GM12878 (cell line): ENCODE measurements at places on chromosomes 16 and 17. TPM values are rescaled to one million over a fixed set of nuclear protein-coding genes. Genes with fewer than 3 reads are reported as not detected.

NAGPA gene
- 8.4 and 9.3 TPM in 2 replicates for polyA plus RNA-seq

GRCh38 chr17:17114592-17115225, 72.5 kb downstream of the MPRIP start:
- H3K27ac ChIP-seq, result no peak overlapping the region
- no peaks in the 10 kb centered on the region for H3K27me3 ChIP-seq
- no peak overlapping the region for H3K4me3 ChIP-seq
- peaks cover 26% of the 10 kb centered on the region for H3K4me1 ChIP-seq
- H3K36me3 ChIP-seq, result no peaks in the 10 kb centered on the region
- DNase-seq, result no peak

NPIPA5 gene
- 1.5 and 1.8 TPM in 2 replicates for polyA plus RNA-seq

NPTX1 gene
- polyA plus RNA-seq, result not detected in 2 replicates

- H3K27ac ChIP-seq, result no peak overlapping the region
- H3K36me3 ChIP-seq, result no peaks in the 10 kb centered on the region
- DNase-seq, result no peak
- no peaks in the 10 kb centered on the region for H3K27me3 ChIP-seq
These were observed 58.1 kb downstream of the MPHOSPH6 start for GRCh38 chr16:82111944-82112343.

DNA sequence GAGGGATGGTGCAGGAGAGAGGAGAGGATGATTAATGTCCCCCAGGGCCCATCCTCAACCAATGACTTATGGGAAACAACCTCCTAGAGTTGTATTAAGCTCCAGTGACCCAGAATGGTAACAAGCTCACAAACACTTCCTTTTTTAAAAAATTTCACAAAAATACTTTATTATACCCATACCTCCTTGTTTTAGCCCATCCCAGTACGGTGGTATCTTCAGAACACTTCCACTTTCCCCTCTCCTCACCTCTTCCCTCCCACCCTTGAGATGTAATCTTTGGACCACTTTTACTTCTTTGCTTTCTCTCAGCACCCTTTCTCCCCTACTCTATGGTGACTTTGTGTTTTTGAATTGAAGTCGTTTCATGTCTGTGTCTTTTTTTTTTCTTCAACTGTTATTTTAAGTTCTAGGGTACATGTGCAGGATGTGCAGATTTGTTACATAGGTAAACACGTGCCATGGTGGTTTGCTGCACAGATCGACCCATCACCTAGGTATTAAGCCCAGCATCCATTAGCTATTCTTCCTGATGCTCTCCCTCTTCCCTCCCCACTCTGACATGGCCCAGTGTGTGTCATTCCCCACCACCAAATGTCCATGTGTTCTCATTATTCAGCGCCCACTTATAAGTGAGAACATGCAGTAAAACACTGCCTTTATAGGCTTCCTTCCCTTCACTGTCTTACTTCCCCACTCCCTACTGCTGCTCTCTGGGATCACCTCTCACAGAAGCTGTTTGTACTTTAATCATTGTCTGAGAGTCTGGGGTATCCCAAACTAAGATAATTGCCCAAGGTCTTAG, 124.5 kb downstream of the PRKCB start:
- peaks cover 18% of the 10 kb centered on the region for H3K4me1 ChIP-seq
- H3K27ac ChIP-seq, result no peak overlapping the region
- H3K4me3 ChIP-seq, result no peak overlapping the region
- no peak for DNase-seq
- peaks cover 5% of the 10 kb centered on the region for H3K36me3 ChIP-seq

GRCh38 chr17:64358261-64358788, 32.3 kb downstream of the PECAM1 start:
- no peak overlapping the region for H3K27ac ChIP-seq
- H3K4me3 ChIP-seq, result no peak overlapping the region
- H3K27me3 ChIP-seq, result no peaks in the 10 kb centered on the region
- no peaks in the 10 kb centered on the region for H3K4me1 ChIP-seq
- H3K36me3 ChIP-seq, result no peaks in the 10 kb centered on the region
- DNase-seq, result no peak

- H3K4me1 ChIP-seq, result no peaks in the 10 kb centered on the region
- H3K27ac ChIP-seq, result no peak overlapping the region
- DNase-seq, result no peak
These were observed 2.3 kb upstream of the KRT15 start for GRCh38 chr17:41520821-41521521.

DNA sequence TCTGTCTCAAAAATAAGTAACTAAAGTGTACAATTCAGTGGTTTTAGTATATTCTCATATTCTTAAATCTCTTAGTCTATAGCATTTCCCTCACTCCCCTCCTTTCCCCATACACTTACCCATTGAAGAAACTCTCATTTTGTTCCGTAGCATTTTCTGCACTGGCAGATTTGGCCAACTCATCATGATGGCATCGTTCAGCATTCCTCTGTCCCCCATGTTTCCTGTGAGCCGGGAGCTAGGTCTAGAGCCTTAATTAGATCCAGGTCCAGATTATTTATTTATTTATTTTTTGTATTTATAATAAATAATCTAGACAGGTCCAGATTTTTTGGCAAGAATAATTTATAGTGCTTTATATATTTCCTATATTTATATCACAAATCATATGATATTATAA, 31.0 kb downstream of the HEATR3 start:
- peaks cover 3% of the 10 kb centered on the region; the same call in 1 of the 2 replicates for H3K4me1 ChIP-seq
- DNase-seq, result no peak
- H3K27ac ChIP-seq, result no peak overlapping the region
- H3K36me3 ChIP-seq, result no peaks in the 10 kb centered on the region; the same call in 1 of the 2 replicates

DOC2A gene
- not detected in 2 replicates for polyA plus RNA-seq

SYNGR3 gene
- 3.5 and 4.4 TPM in 2 replicates for polyA plus RNA-seq

GRCh38 chr17:16988749-16989229, 16.9 kb upstream of the TNFRSF13B start:
- H3K4me1 ChIP-seq, result peaks cover 63% of the 10 kb centered on the region
- peak overlapping the region; percentile 62 for H3K4me3 ChIP-seq
- H3K27me3 ChIP-seq, result no peaks in the 10 kb centered on the region
- peak overlapping the region; percentile 96 for H3K27ac ChIP-seq
- peak; percentile 82 for DNase-seq

DNA sequence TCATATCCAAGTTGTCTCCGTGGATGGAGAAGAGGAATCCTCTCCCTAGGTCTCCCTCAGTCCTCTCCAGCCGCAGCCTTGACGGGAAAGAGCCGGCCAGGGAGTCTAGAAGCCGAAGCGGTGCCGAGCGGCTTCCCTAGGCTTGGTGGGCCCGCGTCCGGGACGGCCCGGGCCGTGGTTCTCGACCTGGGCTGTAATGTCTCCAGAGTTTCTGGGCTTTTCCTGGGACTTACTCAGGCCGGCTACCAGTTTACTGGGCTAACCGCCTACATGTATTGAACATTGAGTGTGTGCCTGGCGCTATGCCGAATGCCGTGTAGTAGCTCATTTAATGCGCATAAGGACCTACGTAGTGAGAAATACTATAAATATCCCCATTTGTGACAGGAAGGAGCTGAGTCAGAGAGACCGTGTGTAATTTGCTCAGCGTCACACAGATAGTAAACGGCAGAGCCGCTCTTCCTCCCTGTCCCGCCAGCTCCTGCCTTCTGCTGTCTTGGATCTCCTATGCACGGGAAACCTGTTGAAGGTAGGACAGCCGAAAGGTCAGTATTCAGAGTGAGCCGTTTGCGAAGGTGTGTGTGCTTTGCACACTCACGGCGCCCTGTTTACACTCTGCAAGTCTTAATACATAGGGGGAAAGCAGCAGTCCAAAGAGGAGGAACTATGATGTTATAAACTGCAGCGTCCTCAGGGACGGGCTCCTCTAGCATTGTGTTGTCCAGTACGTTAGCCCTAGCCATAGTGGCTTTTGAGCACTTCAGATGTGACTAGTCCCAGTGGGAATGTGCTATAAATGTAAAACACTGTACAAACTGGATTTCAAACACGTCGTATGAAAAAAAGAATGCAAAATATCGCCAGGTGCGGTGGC, 723 bp upstream of the SPAG5 start:
- peak overlapping the region; percentile 94 for H3K27ac ChIP-seq
- H3K27me3 ChIP-seq, result no peaks in the 10 kb centered on the region
- peaks cover 5% of the 10 kb centered on the region for H3K4me1 ChIP-seq
- no peaks in the 10 kb centered on the region for H3K36me3 ChIP-seq

DNA sequence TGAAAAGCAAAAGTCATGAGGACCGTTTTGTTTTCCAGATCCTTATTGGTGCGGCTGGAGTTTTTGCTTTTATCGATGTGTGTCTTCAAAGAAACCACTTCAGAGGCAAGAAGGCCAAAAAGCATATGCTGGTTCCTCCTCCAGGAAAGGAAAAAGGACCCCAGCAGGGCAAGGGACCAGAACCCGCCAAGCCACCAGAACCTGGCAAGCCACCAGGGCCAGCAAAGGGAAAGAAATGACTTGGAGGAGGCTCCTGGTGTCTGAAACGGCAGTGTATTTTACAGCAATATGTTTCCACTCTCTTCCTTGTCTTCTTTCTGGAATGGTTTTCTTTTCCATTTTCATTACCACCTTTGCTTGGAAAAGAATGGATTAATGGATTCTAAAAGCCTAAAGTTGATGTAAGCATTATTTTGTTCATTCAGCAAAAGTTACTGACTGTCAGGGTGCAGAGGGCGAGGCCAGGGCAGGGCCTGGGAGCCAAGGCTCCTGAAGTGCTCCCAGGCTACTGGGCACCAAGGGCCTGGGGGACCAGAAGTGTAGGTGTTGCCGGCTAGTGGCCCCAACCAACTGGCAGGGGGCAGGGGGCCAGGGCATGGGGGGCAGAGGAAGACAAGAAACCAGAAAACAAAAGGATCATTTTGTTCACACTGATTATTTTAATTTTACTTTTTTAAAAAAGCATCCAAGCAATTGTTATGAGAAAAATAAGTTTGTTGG, 8.8 kb downstream of the CMTM2 start:
- H3K4me1 ChIP-seq, result no peaks in the 10 kb centered on the region; the same call in 1 of the 2 replicates
- H3K27me3 ChIP-seq, result peaks cover 4% of the 10 kb centered on the region; the same call in 1 of the 2 replicates
- no peak for DNase-seq
- no peaks in the 10 kb centered on the region for H3K36me3 ChIP-seq

CDRT15L2 gene
- polyA plus RNA-seq, result not detected in 2 replicates

CCDC154 gene
- polyA plus RNA-seq, result 0.25 TPM in 1 of 2 replicates, not detected in the other

GRCh38 chr17:79797492-79798298, 818 bp upstream of the CBX8 start:
- H3K27ac ChIP-seq, result no peak overlapping the region
- DNase-seq, result no peak
- H3K36me3 ChIP-seq, result peaks cover 3% of the 10 kb centered on the region; the same call in 1 of the 2 replicates
- peak overlapping the region; percentile 65; the same call in 1 of the 2 replicates for H3K4me3 ChIP-seq
- H3K27me3 ChIP-seq, result peaks cover 37% of the 10 kb centered on the region
- peaks cover 29% of the 10 kb centered on the region for H3K4me1 ChIP-seq
